Stimulated activated CD8-positive, alpha-beta memory T cell treated with anti-CD3 and anti-CD28 coated beads, Interleukin-4, amount 100 ng/mL, for 4 hours (primary cell): ENCODE measurements at places on chromosomes 13 and 19.
A peak's percentile ranks its signal among the peaks of the same experiment; 100 is the strongest.

GRCh38 chr13:94389604-94390351 is 89.7 kb downstream of the DCT start:
- DNase-seq = no peak

DNA sequence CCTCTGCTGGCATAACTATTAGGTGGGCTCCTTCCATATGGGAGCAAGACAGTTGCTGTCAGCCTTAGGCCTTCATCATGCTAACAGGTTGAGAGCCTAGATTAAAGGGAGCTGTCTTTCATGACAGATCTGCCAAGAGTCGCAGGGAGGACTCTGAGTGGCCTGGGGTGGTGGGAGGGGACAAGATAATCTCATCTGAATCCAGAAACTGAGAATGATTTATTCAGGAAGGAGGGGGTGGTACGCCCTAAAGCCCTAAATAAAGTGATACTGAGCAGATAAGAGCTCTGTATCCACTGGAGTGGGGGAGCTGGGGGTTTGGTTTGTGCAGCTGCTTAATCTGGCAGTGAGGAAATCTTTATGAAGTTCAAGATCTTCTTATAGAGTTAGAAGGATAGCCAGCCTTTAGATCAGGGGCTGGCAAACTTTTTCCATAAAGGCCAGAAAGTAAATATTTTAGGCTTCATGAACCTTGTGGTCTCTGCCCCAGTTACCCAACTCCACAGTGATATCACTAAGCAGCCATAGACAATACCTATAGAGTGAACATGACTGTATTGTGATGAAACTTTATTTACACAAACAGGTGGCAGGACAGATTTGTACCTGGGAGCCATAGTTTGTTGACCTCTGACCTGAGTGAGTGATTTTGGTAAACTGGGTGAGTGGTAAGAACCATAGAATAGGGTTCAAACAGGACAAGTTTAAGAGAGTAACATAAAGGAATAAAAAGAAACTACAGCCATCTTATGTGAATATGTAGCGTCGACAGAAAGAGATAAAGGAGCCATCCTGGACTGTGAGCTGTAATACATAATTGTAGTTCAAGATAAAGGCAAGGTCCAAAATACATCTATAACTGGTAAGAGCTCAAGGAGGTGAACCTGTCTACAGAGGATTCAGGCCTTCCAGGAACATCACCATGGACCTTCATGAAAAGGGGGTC is 9.8 kb upstream of the STK24 start:
- no peak for DNase-seq

GRCh38 chr13:104779311-104779993 is 1713.2 kb upstream of the SLC10A2 start:
- DNase-seq = no peak

GRCh38 chr13:45103449-45103848 is 16.9 kb upstream of the GTF2F2 start:
- DNase-seq = no peak

GRCh38 chr19:56821209-56821608 is 19.3 kb downstream of the PEG3 start:
- DNase-seq = no peak

- no peak for DNase-seq
Observed at GRCh38 chr13:21925720-21926119, 254.8 kb downstream of the FGF9 start.

GRCh38 chr19:16033136-16033530 is 43.2 kb upstream of the TPM4 start:
- no peak for DNase-seq

DNA sequence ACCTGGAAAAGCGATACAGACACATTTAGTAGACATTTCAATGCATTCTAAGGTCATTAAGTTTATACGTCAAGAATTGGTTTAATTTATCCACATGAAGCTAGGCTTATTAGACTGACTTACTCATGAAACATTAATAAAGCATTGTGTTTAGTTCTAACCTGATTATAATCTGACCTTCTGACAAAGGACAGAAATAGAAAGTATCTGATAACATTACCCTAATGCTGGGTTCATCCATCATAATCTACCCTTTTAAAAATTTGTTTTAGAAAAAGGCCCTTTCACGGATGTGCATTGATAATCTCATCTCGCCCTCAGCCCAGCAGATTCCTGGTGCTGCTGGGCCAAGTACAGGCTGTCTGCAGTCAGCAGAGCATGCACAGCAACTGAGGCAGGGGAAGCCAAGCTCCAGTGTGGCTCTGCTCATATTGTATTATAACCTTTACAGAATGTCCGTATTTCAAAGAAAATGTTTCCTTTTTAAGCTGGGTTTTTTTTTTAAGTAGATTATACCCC is 142.1 kb upstream of the MAB21L1 start:
- no peak for DNase-seq

DNA sequence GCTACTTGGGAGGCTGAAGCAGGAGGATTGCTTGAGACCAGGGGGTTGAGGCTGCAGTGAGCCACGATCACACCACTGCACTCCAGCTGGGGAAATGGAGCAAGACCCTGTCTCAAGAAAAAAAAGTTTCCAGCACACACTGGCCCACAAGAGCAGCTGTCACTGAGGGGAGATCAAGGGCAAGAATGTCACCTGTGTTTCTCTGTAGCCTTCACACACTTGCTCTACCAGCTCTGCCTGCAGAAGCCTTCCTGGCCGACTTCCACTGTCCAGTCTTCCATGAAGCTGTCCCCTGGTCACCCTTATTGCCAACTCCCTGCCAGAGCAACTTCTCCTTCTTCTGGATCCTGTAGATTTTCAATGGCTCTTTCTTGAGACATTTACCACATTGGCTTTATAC is 158.0 kb downstream of the KCTD15 start:
- no peak for DNase-seq

DNA sequence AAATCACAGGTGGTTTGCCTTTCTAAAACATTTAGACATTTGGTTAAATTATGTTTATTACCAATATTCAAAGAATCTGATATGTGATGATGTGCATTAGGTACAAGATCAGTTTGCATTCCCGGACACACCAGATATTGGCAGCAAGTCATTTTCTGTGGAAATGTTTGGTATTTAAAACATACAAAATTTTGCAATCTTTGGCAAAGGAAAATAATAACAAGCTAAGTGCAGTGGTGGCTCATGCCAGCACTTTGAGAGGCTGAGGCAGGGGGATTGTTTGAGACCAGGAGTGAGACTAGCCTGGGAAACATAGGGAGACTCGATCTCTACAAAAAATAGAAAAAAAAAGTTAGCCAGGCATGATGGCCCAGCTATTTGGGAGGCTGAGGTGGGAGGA is 29.1 kb upstream of the TSC22D1 start:
- no peak for DNase-seq

DNA sequence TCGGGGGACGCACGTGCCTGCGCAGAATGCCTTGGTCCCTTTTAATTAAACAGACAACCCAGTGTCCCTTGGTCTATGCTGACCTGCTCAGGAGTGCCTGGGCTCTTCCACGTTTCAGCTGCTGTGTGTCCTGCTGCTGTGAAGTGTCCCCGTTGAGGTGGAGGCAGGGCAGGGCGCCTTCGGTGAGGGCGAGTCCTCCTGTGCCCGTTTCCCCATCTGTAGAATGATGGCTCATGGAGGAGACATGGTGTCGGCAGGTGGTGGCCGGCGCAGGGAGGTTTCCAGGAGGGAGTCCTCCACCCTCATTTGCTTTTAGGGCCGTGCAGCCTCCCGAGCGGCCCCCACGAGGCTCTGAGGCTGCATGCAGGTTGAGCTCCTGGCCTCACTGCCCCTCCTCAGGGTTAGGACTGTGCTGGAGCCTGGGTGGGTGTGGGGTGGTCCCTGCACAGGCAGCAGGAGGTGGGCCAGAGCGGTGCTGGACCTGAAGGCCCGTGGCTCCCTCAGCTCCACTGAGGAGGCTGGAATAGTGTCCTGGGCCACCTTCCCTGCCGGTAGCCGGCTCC is 8.8 kb downstream of the STK11 start:
- no peak for DNase-seq

DNA sequence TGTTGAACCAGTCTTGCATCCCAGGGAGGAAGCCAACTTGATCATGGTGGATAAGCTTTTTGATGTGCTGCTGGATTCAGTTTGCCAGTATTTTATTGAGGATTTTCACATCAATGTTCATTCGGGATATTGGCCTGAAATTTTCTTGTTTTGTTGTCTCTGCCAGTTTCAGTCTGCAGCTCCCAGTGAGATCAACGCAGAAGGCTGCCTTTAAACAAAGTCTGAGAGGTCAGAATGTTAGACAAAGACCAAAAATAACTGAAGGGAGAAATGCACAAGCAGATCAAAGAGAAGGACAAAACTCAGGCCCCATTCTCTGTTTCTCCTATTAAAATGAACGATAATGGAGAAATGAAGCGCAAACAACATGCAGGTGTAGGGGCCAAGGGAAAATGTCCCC is 170.4 kb downstream of the NHLRC3 start:
- no peak for DNase-seq

- DNase-seq = no peak
Observed at GRCh38 chr13:92500192-92500591, 726.4 kb upstream of the GPC6 start.

- DNase-seq = no peak
Observed at GRCh38 chr19:46115396-46116106, 8.9 kb downstream of the IGFL3 start.

DNA sequence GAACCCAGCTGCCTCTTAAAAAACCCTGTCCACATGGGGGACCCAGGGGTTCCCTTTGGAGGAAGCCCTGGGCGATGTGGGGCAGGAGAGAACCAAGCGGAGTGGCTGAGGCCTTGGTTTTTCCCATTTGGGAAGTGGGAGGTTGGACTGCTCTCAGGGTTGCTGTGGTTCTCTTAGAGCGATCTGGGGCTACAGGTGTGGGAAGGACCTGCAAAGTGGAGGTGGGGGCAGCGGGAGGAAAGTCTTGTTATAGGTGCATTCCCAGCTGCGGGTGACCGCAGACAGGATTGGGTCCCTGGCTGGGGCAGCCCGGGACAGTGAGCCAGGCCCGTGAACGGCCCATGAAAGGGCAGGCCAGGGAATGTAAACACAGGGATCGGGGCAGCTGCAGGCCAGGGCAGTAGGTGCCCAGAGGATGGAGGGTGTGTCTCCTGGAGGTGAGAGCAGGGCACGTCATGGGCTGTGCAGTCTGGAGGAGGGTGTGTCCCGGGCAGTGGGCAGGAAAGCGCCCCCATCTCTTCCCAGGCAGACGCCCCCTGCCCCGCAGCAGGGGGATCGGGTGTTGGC is 814 bp downstream of the SLC25A23 start:
- DNase-seq = no peak

- peak; percentile 98 for DNase-seq
Observed at GRCh38 chr19:1205114-1206099, at the start of gene STK11. TSS of gene STK11 (plus strand) at chr19:1205778. CDS start at chr19:1206914, 1,136 bp downstream.

- DNase-seq = no peak
Observed at GRCh38 chr19:30718707-30719106, 346.5 kb downstream of the ZNF536 start.

DNA sequence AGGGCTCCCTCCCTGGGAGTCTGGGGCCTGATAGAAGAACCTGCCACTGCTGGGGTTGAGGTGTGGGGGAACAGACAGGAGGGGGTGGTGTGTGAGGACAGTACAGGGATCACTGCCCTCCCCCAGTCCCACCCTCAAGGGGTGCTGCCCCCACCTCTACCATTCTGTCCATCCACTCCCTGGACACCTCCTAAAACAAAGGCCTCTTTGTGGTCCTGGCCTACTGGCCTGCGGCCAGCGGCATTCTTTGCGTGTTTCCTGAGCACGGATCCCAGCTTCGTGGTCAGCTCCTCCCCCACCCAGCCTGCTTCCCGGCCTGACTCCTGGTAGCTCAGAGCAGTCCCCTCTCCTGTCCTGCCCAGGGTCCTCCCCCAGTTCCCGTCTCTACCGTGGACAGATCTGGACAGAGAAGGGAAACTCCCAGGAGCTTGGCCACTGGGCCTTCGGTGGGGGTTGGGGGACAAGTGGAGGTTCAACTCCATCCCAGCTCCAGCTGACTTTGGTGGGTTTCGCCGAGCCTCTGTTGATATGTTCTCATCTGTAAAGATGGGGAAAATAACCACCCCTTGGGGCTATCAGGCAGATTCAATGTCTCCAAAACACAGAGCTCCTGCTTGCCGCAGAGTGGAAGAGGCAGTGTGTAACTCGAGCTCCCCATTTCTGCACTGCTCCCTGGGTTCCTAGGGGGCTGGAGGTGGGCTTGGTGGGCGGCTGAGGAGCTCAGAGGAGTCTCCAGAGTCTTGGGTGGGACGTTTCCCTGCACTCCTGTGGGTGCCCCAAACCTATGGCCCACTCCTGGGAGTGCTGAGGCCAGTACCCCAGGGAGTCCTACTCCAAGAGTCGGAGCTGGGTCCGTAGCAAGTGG is 48.7 kb downstream of the LYL1 start:
- no peak for DNase-seq

DNA sequence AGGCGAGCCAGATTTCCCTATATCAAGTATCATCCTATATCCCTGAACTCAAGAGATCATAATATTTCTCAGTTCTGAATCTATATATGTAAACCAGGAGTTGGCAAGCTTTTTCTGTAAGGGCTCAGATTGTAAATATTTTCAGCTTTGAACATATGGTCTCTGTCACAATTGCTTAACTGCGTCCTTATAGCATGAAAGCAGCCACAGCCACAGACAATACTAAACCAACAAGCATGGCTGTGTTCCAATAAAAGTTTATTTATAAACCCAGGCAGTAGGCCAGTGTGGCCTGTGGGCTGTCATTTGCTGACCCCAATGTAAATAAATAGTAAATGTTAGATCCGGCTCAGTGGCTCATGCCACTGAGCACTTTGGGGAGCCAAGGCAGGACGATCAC is 12.2 kb upstream of the MYH14 start:
- DNase-seq = no peak

GRCh38 chr19:54875506-54875905 is 1.5 kb downstream of the FCAR start:
- DNase-seq = no peak

- DNase-seq = no peak
Observed at GRCh38 chr19:13417054-13417453, 89.2 kb downstream of the CACNA1A start.

GRCh38 chr13:35698911-35699576 is 222.6 kb upstream of the MAB21L1 start:
- no peak for DNase-seq

- DNase-seq = no peak
Observed at GRCh38 chr19:295687-296370, 4.6 kb upstream of the PLPP2 start.

GRCh38 chr13:77219401-77219800 is 107.5 kb downstream of the MYCBP2 start:
- no peak for DNase-seq

DNA sequence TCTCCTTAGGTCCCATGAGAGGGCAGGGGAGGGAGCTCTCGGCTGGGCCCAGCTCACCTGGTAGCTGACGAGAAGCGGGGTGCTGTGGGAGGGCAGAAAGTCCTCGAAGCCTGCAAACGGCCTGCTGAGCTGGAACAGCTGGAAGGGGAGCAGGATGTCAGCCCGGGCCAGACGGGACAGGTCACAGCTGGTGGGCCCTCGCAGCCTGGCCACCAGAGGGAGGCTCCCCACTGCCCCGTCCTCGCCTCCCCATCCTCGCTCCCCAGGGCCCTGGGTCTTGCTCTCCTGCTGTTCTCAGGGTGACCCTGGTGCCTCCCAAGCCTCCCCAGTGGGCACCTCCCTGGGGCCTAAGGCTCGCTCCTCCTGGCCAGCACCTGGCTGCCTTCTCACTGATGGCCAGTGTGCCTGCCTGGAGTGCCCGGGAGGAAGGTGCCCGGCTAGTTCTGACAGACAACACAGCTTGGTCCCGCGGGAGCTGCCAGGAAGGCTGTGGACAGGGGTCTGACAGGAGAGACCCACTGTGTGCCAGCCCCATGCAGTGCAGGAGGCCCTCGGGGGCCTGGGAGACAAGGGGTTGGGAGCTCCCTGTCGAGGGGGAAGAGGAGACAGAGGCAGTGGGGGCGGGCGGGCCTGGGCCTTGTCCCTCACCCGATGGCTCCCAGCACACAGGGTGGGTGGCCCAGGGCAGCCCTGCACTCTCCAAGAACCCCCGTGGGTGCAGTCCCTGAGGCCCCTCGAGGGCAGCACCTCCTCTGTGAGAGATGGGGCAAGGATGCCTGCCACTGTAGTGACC is 20.3 kb downstream of the GPX4 start:
- DNase-seq = no peak
